ENCODE measurements at places on chromosomes 5 and 9.

GRCh38 chr5:96476654-96477053, 43.6 kb upstream of the PCSK1 start:
- DNase-seq = no peak

GRCh38 chr5:168826246-168826725, 247.1 kb upstream of the PANK3 start:
- DNase-seq = no peak

- no peak for DNase-seq
These were observed 123.5 kb upstream of the COL5A1 start for GRCh38 chr9:134518004-134518606.

DNA sequence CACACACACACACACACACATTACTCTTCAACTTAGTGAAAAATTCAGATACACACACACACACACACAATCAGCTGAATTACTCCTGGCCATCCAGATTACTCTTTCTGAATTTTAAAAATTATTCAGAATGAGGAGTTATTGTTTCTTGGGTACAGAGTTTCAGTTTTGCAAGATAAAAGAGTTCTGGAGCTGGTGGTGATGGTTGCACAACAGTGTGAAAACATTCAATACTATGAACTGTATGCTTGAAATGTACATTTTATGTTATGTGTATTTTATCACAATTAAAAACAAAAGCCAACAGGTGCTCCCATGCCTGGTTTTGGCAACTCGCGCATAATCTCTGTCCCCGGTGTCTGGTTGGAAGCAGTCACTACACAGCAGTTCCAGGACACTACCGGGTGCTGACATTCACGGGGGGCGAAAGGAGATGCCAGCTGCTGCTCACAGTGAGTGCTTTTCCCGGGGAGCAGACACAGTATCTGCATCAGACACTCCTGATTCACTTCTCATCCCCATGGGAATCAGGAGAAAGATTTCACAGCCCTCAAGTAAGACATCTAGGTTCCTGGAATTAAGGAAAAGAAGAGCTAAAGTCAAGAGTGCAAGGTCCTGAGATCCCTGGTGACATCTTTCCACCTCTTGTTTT, 55.7 kb downstream of the LHFPL2 start:
- no peak for DNase-seq

DNA sequence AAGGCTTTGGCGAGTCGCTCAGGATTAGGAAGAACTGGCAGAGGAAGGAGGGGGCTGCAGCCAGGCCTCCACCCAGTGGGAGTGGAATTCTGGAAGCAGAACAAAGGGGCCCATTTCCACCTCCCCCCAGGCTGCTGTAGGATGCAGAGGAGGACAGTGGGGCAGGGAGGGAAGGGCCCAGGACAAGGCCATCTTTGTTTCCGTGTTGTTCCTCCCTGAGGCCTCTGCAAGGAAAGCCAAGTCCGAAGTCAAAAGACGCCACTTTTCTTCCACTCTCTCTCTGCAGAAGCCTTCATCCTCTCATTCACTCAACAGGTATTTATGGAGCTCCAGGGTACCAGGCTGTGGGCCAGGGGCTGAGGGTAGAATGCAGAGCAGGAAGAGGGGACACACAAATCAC, 70.7 kb downstream of the ENTREP1 start:
- DNase-seq = no peak

GRCh38 chr9:126702151-126703001, 88.6 kb downstream of the LMX1B start:
- DNase-seq = no peak

DNA sequence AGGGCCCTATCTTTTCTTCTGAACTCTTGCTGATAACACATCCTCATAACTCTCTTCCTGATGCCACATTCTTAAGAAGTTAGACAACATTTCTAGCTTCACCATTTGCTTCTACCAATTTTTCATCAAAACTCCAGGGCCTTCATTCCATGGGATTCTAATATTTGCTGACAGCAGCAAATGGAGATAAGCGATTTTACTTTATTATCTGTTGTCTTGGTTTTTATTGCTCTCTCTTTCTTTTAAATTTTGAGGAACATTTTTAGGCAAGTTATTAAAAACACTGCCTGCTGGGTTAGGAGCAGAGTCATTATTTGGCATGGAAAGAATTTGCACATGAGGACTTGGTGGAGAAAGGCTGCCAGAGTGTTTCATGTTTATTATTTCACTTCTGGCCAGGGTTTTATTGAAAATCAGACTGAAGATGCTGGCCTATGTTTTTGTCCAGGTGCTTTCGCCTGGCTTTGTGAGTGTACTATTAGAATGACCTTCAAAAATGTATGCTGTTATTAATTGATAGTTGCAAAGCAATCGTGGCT, 27.7 kb downstream of the NSG2 start:
- DNase-seq = no peak

- no peak for DNase-seq
These were observed 89.7 kb upstream of the PRLR start for GRCh38 chr5:35320029-35320428.

DNA sequence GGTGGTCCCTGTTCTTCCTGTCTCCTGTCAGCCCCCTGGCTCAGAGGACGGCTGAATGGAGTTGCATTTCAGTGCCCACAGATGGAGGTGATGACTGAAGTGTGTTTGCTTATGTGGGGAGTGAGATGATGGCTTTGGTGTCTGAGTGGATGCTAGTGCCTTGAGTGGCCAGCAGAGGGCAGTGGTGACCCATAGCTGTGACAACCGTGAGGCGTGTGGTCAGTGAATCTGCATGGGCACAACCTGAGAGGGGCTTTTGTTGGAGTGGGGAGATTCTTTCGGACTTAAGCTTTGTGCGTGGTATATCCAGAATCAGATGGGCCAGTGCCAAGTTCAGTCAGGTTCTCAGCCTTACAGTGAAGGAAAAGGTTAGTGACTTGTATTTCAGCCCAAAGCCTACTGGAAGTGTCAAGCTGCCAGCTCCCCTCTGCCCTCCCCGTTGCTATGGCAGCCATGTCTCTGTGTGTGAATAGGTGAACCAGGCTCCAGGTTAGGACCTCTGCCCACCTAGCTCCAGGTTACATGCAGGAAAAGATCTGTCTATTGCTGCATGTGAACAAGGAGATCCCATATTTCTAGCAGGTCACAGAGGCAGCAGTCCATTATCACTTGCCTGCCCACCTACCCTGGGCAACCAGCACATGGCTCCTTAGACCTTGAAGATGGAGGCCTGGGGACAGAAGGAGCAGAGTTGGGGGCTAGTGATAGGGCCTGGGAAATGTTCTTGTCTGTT, 14.7 kb upstream of the CXXC5 start:
- DNase-seq = peak; percentile 63

GRCh38 chr9:97615439-97616072, 17.6 kb downstream of the TSTD2 start:
- DNase-seq = no peak

GRCh38 chr5:145913701-145914100, 22.7 kb upstream of the SH3RF2 start:
- DNase-seq = no peak

GRCh38 chr9:1575939-1576338, 439.2 kb upstream of the SMARCA2 start:
- no peak for DNase-seq

GRCh38 chr5:150140830-150141229, 14.8 kb downstream of the PDGFRB start:
- no peak for DNase-seq

DNA sequence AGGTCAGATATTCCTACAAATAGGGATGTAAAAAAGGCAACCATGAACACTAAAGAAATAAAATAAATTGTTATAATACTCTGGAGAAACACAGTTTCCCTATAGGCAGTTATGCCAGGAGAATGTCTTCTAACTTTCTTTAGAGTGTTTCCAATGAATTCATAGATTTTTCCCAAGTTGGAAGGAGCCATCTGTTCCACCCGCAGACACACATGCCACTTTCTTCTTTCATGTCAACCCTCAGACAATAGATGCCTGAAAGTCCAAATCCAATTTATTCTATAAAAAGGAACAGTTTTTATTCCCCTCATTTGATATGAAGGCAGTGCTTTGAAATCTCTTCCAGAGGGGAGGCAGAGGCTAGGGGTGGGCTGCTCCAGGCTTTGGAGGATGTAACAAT, 418.1 kb downstream of the ACTL7B start:
- DNase-seq = no peak

DNA sequence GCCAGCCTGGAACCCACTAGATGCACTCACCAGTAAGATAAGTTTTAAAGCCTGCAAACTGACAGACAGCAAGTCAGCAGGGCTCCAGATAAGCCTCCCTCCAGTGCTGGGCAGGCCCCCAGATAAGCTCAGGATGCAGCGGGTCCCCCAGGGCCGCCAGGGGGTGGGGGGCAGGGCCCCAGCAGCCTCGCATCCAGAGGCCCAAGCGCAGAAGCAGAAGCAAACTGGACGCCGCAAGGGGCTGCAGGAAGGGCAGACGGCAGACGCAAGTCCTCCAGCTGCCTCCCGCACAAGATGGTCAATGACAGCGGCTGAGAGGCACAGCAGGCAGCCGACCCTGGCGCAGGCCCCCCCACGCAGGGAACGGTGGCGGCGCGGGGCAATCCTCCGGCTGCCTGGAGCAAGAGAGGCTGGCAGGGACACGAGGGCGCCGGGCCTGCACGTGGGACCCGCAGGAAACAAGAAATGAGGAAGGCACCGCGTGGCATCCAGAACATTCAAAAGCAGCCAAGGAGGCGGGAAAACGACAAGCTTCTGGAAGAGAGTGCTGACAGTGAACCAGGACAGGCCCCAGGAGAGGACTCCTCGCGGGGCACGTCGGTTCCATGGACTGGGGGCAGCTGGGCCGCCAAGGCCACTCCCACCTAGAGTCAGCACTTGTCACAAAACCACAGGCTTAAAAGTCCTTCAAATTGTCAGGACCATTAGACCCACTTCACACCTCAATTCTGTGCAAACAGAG, 49.8 kb downstream of the ROR2 start:
- no peak for DNase-seq

GRCh38 chr5:58849921-58850667, 267.2 kb downstream of the RAB3C start:
- DNase-seq = no peak

DNA sequence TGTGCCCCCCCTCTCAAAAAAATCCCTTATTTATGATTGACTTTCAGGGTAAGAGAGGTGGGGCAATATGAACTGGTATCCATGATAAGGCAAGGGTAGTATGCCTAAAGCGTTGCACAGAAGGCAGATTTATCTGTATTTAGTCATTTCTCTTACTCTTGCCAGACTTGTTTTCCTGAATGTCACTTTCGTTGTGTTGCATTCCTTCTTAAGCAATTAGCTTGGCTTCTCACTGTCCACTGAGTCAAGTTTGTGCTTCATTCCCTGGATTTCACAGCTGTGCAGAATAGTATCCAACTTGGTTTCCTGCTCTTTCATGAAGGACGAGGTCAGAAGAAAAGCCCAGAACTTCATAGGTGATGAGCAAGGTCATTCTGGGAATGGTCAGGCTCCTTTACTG, 301.5 kb upstream of the ACTBL2 start:
- DNase-seq = no peak

GRCh38 chr9:92808726-92809451, 44.3 kb upstream of the BICD2 start:
- peak; percentile 62 for DNase-seq

GRCh38 chr5:53008751-53009150, 19.6 kb downstream of the ITGA2 start:
- no peak for DNase-seq

- no peak for DNase-seq
These were observed 29.3 kb upstream of the ABL1 start for GRCh38 chr9:130805510-130806326.

- DNase-seq = no peak
These were observed 166.4 kb downstream of the PAM start for GRCh38 chr5:102921341-102922044.

DNA sequence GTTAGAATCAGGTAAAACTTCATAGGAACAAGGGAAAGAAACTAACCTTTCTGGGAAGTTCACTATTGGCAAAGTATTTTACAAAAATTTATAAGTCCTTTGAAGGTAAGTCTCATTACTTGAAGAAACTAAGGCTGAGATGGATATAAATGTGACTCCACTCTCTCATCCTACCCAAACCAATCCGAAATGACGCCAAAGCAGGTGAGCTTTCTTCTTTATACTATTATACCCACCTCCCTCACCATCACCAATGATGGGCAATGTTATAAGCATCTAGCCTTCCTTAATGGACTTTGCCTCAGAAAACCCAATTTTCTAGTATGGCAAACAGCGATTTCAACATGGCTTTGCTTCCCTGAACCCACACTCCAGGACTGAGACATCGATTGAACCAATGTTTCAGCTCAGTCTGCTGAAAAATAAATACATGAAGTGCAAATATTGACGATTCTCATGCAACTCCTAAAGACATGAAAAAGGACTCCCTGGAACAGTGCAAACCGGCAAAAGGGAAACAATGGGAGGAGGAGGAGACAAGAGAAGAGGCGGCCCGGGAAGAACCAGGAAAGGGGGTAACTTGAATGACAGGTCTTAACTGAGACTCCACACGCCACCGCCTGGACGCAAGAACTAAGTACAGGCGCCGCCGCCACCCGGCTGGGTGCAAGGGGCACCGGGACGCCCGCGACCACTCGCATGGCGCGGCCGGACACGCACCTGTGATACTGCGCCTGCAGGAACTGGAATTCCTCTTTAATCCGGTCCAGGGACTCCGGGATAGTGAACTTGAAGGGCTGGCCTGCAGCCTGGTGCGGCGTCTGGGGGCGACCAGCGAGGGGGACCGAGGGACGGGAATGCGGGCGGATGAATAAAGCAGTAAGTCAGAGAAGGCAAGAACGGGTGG, 2.5 kb downstream of the TLE1 start:
- peak; percentile 61 for DNase-seq

DNA sequence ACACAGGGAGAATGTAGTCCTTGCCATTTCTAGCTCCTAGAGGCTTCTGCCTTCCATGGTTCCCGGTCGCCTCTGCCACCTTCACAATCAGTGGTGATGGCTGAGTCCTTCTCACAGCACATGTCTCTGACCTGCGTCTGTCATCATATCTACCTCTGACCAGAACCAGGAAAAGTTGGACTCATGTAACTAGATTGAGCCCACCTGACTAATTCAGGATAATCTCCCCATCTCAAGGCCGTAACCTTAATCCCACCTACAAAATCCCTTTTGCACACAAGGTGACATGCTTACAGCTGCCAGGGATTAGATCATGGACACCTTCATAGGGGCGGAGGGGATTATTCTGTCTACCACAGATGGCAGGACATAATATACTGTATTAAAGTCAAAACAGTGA, 375.6 kb downstream of the ICE1 start:
- DNase-seq = no peak

- DNase-seq = no peak
These were observed 2.9 kb upstream of the ARSI start for GRCh38 chr5:150305557-150305956.

DNA sequence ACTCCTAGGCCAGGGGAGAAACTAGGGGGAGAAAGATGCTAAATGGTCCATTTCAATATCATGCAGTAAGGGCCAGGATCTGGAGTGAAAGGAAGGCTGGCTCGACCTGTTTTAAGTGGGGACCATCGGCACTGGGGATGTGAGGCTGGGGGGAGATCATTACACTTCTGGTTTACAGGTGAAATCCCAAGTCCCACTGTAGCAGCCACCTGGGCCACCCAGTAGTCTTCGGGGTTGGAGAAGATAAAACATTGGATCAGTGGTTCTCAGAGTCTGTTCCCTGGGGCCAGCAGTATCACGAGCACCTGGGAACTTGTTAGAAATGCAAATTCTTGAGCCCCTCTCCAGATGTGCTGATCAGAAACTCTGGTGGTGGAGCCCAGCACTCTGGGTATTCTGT, 111.3 kb upstream of the ALDH1B1 start:
- DNase-seq = no peak

- no peak for DNase-seq
These were observed 10.5 kb upstream of the SPATA31E1 start for GRCh38 chr9:87872079-87872624.

All from activated B cell treated with CpG ODN at 0.5 μM for 24 hours (primary cell).